Islet precursor cell (in vitro differentiated cells): ENCODE measurements at places on chromosomes 16 and 17.

- DNase-seq: peak; percentile 88
Measured at GRCh38 chr17:44522883-44523671, 19.9 kb upstream of the GPATCH8 start.

- no peak for DNase-seq
Measured at GRCh38 chr16:72807245-72807644, 240.7 kb downstream of the ZFHX3 start.

- DNase-seq: no peak
Measured at GRCh38 chr16:6124136-6124535, 1026.5 kb upstream of the EEF2KMT start.

DNA sequence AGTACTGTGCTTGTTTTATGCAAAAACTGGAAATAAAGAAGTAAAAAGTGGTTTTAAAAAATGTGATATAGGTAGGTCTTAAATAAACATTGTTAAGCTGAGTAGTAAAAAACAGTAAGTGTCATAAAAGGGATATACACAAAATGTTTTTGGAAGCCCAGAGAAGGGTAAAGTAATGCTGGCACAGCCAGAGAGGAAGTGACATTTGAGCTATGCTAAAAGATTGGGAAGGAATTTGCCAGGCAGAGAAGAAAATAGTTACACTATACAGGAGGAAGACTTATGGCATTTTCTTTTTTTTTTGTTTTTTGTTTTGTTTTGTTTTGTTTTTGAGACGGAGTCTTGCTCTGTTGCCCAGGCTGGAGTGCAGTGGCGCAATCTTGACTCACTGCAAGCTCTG is 40.8 kb upstream of the TAOK1 start:
- DNase-seq: no peak

GRCh38 chr16:87445486-87445885 is 47.3 kb downstream of the ZCCHC14 start:
- DNase-seq: no peak

- no peak for DNase-seq
Measured at GRCh38 chr17:31073411-31073810, 21.4 kb upstream of the NF1 start.

- DNase-seq: no peak
Measured at GRCh38 chr17:31798205-31798724, 60.8 kb downstream of the COPRS start.

DNA sequence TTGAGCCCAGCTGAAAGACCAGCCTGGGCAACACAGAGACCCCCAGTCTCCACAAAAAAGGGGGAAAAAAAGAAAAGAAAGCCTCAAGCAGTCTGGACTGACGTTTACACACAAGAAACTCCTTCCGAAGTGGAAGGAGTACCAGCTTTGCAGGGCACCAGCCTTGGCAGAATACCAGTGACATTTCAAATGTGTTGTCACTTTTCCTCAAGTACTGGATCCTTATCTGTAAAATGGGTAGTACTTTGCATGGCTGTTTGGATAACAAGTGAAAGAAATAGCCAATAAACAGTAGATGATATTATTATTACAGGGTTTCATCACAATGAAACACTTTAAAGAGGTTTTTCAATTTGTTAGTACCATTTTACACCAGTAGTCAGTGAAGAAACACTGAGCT is 14.2 kb downstream of the YWHAE start:
- no peak for DNase-seq

DNA sequence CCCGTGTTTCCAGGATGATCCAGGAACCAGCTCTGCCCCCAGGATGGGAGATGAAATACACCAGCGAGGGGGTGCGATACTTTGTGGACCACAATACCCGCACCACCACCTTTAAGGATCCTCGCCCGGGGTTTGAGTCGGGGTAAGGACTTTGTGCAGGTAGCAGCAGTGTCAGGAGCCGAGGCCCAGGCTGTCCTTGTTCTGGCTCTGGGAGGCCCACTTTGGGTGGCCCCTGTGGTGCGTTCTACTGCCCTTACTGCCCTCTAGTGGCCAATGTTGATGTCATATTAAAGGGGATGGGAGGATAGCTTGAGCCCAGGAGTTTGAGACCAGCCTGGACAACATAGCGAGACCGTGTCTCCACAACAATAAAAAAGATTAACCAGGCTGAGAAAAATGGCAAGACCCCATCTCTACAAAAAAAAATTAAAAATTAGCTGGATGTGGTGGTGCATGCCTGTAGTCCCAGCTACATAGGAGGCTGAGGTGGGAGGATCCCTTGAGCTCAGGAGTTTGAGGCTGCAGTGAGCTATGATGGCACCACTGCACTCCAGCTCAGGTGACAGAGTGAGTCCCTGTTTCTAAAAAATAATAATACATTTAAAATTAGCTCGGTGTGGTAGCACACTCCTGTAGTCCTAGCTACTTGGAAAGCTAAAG is 20.9 kb upstream of the CLEC18A start:
- peak; percentile 79 for DNase-seq

DNA sequence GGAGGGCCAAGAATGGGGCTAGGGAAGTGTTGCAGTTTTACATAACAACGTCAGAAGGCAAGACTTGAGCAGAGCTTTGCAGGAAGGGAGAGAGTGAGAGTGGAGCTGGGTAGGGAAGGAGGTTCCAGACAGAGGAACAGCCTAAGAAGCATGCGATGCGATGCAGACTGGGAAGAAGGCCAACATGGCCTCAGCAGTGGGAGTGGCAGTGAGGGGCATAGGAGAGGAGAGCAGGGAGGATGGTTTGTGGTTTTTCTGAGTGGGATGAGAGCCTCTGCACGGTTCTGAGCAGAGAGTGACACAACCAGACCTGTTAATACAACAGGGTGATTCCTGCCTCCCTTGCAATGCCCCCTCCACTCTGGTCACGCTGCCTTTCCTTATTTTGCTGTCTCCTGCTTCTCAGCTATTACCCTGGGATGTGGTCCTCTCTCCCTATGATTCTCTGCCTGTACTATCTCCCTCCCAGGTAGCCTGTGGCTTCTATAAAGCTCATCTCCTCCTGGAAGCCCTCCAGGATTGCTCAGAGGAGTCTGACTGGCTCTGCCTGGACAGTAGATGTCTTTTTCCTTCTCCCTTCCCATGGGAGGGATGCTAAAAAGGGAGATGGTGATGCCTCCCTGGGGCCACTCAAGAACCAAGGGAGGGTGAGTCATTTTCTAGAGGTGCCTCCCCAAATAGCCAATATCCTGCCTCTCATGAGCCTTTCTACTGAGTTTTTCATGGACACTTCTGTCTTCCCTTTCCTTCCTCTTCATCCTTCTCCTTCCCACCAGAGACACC is 38.7 kb upstream of the NGFR start:
- no peak for DNase-seq

- DNase-seq: no peak
Measured at GRCh38 chr16:77787452-77787851, 912 bp upstream of the VAT1L start.

- DNase-seq: peak; percentile 67
Measured at GRCh38 chr16:53784291-53784690, 80.3 kb downstream of the FTO start.

DNA sequence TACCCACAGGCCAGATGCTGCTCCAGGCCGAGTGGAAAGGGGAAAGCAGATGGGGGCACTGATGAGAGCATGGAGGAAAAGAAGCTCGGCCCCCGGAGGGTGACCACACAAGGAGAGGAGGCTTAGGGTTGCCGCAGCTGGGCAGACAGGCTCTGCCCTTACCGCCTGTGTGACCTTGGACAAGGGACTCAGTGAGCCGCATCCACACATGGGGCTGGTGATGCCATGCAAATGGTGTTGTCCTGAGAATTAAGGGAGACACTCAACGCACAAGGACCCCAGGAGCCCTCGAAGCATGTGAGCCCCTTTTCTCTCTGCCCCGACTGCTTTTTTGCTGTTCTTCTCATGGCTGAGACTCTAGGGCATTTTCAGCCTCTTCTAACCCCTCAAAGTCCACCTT is 61.0 kb downstream of the PLXDC1 start:
- DNase-seq: no peak

DNA sequence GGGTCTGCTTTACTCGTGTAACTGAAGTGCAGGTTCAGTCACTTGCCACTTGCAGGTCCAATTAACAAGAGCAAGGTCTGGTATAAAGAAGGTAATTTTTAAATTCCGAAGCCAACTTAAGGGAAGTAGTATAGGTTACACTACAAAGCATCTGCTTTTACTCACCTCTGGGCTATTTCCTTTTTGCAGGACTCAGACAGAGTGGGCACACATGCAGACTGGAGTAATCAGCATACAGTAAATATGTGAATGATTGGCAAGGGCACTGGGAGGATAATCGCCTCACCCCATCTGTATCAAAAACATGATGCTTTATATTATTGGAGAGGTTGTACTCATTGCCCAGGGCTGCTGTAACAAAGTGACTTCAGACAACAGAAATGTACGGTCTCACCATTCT is 160.1 kb upstream of the CDH5 start:
- DNase-seq: no peak

- DNase-seq: no peak
Measured at GRCh38 chr17:62902531-62903220, 63.4 kb upstream of the TANC2 start.

- no peak for DNase-seq
Measured at GRCh38 chr17:29195465-29196081, 15.4 kb upstream of the MYO18A start.

DNA sequence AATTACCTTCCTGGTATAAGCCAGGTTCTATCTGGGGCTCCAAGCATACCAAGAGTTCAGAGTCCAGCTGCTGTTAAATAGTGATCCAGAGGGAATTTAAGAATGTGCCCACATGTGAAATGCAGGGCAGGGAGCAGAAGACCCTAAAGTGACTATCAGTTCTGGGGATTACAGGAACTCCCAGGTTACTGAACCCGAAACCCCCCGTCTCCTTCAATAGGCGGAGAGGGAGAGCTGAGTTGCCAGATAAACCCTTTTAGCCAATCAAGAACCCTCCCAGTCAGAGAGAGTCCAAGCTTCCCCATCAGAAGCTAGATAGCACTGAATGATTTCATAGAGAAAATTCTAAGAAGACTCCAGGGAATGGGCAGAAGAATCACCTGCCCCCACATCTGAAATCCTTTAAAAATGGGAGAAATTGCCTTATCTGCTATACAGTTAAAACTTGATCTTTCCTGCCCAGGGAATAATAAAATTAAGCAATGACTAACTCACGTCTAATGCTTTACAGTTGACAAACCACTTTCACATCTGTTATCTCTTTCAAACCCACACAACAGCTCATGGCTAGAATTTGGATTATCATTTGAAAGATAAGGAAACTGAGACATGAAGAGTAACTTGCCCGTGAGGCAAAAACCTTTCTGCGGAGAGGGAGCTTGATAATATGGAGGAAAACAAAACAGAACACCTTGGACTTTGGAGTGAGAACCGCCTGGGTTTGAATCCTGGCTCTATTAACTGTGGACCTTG is 10.2 kb downstream of the NOG start:
- no peak for DNase-seq
